NCI-H2081 (cell line): ENCODE measurements at places on chromosomes 5 and 9.

GRCh38 chr5:10439692-10440091, 2.0 kb upstream of the ROPN1L start:
- DNase-seq, result no peak

GRCh38 chr9:70042461-70043215, 1.0 kb upstream of the MAMDC2 start:
- DNase-seq, result no peak

DNA sequence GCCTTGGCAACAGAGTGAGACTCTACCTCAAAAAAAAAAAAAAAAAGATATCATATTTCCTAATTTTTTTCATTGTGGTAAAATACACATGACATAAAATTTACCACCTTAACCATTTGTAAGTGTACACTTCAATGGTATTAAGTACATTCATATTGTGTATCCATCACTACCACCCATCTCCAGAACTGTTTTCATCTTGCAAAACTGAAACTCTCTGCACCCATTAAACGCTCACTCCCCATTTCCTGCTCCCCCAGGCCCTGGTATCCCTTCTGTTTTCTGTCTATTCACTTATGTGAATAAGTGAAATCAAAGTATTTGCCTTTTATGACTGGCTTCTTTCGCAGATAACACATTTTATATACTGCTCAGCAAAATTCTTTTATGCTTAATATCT, 12.8 kb downstream of the LRRC8A start:
- no peak for DNase-seq

- no peak for DNase-seq
These were observed 193.6 kb downstream of the ZSWIM6 start for GRCh38 chr5:61525512-61526206.

DNA sequence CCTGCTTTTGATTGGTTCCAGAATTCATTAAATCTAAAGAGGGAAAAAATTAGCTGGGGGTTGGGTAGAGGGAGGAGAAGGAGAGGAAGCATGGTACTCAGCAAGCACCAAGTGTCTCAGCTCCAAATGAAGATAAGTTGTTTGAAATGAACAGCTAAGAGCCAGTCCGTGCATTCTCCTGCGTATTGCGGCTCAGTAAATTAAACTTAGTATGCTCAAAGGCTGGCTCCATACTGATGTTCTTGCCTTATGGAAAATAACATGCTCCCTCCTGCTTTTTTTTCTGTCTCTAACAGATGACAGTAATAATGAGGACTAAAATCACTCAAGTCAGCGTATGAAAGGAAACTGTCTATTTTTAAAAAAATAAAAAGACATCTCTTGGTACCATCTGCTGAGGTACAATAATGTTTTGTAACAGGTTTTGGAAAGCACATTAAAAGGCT, 161.0 kb downstream of the SPATA31D1 start:
- no peak for DNase-seq

DNA sequence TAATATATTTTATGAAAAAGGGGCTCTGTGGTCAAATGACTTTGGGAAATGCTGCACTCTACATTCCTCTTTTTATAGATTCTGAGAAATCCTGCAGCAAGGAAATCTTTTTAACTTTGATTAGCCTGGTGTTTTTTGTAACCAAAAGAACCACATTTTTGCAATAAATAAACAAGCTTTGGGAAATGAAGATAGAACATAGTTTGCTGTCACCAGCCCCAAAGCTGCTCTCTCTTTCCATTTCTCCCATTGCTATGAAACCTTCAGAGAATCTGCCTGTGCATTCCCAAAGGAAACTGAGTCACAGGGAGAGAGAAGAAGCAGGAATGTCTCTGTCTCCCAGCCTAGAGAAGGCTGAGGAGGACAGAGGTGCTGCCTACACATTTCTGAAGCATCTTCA, 59.0 kb downstream of the COL15A1 start:
- DNase-seq, result no peak

DNA sequence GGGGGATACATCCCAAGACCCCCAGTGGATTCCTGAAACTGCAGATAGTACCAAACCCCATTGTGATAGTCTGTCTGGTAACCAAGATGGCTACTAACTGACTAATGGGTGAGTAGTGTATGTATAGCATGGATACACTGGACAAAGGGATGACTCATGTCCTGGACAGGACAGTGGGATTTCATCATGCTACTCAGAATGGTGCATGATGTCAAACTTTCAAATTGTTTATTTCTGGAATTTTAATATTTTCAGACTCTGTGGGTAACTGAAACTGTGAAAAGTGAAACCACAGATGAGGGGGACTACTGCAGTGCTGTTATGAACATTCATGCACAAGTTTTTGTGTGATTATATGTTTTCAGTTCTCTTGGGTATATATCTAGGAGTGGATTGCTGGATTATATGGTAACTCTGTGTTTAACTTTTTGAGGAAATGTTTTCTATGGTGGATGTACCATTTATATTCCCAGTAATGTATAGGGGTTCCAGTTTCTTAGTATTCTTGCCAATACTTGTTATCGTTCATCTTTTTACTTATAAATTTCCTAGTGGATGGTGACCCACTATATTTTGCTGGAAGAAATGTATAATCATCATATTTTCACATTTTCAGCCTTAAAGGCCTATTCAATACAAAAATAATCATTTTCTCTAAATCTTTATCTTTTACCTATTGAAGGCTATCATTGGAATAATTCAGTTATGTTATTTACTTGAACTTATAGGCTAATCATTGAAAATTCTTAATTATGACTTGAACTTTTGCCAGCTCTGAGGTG, 140.9 kb downstream of the NR3C1 start:
- no peak for DNase-seq

DNA sequence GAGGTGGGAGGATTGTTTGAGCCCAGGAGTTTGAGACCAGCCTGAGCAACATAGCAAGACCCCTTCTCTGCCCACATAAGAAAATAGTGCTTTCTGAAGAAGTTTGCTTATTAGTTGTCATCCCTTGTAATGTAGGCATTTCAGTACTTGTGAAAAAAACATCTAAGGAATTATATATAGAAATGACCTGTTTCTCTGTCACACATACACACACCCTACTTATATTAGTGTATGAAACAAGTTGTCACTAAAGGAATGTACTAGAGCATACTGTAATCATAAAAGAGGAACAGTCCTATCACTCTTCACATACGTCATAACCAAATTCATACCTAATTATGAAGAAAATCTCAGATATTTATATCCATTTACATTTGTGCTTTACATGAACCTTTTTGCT, 122.0 kb downstream of the NIPBL start:
- DNase-seq, result no peak

DNA sequence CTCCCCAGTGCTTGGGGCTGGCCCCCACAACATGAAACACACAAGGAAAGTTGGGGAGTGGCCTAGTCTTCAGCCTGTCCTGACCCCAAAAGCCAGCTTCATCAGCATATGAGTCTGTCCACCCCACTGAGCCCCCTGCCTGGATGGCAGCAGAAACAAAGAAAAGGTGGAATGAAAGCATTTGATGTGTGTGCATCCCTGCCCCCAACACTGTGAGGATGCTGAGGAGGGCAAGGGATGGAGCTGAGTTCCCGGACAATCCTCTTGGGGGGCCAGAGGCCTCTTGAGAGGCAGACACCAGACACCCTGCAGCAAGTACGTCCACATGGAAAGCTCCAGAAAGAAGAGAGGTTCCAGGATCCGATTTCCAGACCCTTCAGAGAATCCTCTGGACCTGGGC, 113.5 kb upstream of the PPP1R26 start:
- no peak for DNase-seq

DNA sequence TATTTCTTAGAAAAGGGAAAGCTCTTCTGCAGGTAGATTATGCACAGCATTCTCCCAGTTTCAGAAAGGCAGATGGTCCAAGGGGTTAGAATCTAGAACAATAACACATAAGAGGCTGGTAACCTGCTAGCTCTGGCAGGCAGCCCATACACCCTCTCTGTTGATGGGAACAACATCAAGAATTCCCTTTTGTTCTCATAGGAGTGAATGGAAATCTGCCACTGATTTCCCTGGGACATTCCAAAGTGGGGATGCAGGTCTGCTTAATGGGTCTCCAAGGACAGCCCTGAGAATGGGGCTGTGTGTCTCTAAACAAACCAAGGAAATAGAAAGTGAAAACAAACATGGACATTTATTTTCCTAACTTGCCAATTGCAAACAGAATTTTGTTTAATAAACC, 456.8 kb downstream of the EBF1 start:
- DNase-seq, result no peak

- DNase-seq, result no peak
These were observed 34.0 kb upstream of the HAND1 start for GRCh38 chr5:154511984-154512383.

- DNase-seq, result no peak
These were observed 2.1 kb downstream of the NSG2 start for GRCh38 chr5:174047472-174048099.

DNA sequence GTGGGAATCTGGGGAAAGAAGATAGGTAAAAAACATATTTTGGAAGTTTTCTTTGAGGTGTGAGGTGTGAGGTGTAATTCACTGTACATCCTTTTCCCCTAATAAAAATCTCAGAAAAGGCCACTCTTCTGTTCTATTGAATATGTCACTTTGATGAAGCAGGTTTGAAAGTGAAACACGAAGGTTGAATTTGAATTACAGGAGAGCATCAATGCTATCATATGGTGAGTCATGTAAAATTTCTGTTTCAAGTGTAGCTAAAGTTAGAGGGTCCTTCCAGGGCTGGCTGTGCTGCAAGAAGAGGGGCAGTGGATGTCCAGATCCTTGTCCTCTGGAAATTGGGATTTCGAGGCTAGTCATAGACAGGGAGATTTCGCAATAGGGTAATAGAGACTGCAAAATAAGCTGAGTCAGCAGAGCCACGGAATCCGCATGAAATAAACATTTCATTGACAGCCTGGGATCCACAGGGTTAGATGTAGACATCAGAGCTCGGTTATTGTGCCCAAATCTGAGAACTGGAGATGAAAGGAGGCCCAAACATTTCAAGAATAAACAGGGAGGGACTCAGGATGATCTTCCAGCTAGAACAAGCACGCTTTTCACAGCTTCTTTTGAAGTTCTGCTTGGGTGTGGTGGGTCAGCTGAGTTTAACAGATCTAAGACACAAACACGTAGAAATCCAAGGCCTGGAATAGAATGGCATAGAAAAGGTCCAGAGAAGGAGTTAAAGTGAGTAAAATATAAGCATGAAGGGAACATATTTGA, 194.4 kb upstream of the CDKN2B start:
- DNase-seq, result no peak

DNA sequence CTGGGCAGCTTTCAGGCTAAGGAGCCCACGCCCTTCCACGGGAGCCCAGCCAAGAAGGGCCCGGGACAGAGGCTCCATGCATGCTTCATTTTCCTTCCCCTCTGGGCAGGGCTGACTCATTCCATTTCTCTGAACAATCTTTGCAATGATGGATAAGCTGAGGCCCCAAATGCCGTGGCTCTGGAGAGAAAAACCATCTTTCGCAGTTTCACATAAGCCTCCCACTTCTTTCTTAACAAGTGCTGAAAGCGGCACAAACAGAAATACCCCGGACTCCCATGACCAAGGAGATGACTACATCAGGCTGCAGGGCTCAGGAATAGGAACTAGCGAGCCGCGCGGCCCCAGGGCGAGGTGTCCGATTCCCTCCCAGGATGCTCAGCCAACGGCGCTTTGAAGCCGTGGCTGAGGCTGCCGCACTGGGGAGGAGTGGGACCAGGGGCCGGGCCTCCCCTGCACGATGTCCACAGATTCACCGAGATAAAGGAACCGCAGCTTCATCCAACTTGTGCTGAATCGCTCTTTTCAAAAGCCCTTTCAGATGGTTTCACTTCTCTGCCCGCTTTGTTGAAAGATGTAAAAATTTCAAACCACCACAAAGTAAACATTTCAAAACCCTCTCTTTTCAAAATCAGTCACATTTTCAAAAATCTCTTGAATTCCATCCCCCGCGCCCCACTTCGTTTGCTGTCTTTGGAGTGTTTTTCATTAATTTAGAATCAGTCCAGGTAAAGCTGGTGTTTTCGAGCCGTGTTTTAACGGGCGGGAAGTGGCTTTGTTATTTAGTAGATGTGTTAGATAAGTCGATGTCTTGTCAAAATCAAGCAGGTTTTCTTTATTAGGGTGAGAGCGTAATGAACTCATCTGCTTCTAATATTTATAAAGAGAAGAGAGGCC, 96.5 kb upstream of the LMX1B start:
- peak; percentile 10 for DNase-seq

DNA sequence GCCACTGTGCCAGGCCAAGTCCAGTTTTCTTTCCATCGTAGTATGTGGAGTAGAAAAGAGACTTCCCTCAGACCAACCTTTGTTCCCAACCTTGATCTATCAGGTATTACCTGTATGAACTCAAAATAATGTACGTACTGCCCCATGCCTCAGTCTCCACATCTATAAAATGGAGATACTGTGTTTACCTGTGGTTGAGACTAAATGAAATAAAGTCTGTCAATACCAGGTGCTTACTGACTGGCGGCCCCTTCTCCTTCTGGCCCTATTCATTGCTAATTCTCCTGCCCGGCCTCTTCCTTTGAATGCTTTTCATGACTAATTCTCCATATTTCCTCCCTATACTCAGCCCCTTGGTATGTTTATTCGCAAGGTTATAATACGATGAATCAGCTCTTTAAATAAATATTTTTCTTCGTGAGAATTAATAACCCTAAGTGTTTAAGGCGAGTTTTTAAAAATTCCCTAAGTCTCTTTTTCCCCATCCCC, 89.6 kb upstream of the BASP1 start:
- DNase-seq, result no peak

DNA sequence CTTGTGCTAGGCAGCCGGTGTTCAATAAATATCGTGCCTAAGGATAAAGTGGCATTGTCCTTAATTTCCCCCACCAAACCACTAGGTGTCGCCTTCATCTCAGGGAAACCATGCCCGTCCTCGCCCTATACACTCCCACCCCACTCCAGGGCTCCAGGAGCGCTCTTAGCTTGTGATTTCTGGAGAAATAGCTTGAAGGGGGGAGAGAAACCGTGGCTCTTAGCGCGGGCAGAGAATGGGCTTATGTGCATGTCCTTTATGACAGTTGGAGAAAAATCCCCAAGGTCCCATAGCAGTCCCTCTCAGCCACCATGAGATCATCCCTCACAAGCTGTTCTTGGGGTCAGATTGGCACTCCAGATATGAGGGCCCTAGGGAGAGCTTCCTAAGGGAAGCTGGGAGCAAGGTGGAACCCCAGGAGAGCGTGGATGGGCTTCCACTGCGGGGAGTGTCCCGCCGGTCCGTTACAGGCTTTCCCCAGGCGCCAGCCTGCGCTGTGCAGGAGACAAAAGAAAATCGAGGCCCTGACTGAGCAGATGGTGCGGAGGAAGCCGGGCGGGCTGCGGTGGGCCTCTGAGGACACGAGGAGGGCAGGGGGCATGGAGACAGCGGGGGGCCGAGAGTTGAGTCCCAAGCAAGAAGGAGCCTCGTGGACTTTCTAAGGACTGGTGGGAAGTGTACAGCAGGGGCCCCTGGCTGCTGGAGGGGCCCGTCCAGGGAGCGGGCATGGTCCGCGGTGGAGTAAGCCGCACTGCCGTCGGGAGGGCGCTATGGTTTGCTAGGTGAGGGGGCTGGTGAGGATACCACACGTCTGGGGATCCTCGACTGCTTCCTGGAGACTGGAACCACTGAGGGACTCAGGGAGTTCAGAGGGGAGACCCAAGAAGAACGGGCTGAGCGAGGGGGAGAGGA, 750 bp upstream of the NPR2 start:
- peak; percentile 82 for DNase-seq
